Activated naive CD4-positive, alpha-beta T cell treated with anti-CD3 and anti-CD28 coated beads, Interleukin-2, amount 10 ng/mL, durations not matched to agents 7 days and 5 days (primary cell): ENCODE measurements at places on chromosomes 16 and 17.

DNA sequence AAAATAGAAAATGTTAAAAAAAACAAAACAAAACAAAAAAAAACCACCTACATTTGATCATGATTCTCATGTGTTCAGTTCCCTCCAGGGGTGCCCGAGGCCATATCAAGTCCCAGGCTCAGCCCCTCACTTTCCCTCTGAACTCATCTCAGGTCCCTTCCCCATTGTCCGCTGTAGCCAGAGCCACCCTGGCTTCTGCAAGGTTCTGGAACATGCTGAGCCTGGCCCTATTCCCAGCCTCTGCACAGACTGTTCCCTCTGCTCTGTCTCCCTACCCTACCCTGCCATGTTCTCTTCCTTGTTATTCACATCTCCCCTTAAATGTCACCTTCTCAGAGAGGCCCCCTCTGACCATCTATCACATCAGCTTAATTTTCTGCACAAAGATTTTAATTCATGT lies 46.9 kb downstream of the TK2 start:
- no peak for DNase-seq

GRCh38 chr17:69525920-69526841 lies 111.7 kb downstream of the MAP2K6 start:
- peak; percentile 27 for DNase-seq

- DNase-seq, result no peak
Measured at GRCh38 chr16:6297666-6298410, 1034.8 kb upstream of the RBFOX1 start.

DNA sequence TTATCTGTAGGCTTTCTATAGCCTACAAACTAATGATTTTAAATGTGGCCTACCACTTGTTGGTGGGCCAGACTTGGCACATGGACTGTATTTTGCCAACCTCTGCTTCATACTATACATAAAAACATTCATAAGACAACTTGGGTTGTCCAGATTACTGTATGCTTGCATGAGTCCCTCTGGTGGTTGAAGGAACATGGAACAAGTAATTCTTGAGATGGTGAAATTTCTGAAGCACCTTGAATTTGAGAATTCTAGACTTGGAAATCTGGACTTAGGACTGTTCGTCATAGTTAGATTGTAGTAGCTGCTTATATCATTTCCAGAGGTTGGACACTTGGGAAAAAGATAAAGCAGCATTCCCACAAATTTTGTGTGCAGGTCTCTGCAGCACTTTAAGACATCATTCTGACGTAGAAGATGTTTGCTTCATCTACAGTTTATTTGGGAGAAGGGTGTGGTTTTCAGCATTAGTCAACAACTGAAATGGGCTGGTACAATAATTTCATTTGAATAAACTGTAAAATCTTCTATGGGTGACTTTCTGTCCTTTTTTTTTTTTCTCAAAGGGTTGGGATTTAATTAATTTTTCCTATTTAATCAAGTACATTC lies 31.2 kb downstream of the NFATC3 start:
- no peak for DNase-seq

GRCh38 chr16:86899757-86900156 lies 321.4 kb downstream of the FOXL1 start:
- no peak for DNase-seq

DNA sequence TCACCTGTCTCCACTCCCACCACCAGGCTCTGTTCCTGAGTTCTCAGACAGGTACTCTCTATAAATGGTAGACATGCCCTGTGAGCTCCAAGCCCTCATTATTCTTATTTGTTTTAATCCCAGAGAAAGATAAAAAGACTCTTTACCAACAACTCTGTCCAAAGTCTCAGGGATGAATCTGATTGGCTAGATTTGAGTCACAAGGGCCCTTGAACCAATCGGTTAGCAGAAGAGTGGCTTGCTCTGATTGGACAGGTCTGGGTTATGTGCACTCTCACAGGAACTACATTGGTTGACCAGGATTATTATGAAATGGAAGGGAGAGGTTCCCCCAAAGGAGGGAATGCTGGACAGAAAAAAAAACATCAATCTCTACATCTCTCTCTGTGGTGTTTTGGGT lies 7.5 kb downstream of the COTL1 start:
- DNase-seq, result no peak

- DNase-seq, result no peak
Measured at GRCh38 chr17:48053758-48054237, 5.6 kb downstream of the NFE2L1 start.

DNA sequence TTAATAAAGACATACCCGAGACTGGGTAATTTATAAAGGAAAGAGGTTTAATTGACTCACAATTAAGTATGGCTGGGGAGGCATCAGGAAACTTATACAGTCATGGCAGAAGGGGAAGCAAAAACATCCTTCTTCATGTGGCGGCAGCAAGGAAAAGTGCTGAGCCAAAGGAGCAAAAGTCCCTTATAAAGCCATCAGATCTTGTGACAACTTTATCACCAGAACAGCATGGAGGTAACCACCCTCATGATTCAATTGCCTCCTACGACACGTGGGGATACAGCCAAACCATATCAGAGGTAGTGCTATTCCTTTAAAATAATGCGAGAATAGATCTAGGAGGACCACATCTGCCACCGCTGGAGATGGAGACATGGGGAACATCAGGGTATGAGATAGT lies 9.0 kb downstream of the C16orf54 start:
- DNase-seq, result no peak

- DNase-seq, result no peak
Measured at GRCh38 chr17:60745544-60745943, 67.9 kb downstream of the BCAS3 start.

DNA sequence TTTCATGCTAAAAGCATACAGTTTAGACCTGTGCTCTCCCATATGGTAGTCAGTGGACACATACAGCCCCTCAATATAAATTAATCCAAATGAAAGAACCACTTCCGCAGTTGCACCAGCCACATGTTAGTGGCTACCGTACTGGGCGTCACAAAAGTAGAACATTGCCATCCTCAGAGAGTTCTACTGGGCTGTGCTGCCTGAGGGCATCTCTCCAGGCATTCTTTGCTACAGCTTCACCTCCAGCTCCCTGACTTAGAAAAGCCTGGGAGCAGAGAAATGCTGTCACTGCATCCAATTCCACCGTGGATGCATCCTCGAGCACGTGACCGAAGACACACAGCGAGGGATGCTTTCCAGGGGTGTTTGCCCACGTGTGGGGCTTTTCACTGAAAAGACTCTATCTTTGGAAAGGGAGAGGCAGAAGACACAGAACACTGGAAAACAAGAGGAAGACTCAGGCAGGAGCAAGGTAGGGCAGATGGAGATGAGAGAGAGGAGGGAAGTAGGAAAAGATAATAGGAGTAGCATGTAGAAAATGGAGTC lies 86.4 kb downstream of the GAS7 start:
- no peak for DNase-seq

GRCh38 chr17:74268558-74268957 lies 5.5 kb upstream of the DNAI2 start:
- no peak for DNase-seq

DNA sequence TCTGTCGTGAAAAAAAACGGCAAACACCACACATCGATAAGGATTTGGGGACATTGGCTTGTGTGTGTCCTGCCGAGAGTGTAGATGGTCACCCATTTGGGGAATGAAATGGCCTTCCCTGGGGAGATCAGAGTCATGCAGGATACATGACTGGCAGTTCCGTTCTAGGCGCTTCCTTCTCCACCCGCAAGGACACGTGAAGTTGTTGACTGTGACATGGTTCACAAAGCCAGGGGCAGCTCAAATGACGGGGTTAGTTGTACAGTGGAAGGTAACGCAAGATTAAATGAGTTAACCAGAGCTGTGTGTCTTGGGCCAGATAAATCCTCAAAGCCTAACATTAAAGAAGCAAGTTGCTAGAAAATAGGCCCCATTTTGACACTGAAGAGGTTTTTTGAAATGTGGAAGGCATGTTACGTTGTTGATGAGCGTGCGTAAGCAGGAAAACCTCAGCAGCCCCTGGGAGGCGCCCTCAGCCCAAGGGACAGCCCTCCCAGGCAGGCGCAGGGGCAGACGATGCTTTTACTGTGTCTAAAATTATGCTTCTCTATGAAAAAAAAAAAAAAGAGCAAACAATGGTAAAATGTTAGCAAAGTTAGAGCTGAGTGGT lies 35.9 kb upstream of the CHMP6 start:
- DNase-seq, result no peak

DNA sequence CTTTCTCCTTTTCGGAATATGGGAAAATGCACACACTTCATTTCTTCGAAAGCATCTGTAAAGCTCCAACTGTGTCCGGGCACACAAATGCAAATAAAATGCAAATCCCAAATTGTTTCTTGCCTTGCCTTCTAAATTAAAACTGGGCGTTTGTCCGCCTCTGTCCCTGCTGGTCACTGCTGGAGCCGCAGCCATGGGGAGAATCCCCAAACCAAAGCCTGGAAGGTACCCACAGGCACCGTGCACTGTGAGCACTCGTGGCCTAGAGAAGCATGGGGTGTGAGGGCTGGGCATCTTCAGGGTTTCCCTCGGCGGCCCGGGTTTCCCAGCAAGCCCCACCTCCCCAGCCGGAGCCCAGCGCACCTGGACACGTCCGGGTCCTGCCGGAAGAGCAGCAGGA lies 2.9 kb downstream of the SLC47A2 start:
- no peak for DNase-seq

DNA sequence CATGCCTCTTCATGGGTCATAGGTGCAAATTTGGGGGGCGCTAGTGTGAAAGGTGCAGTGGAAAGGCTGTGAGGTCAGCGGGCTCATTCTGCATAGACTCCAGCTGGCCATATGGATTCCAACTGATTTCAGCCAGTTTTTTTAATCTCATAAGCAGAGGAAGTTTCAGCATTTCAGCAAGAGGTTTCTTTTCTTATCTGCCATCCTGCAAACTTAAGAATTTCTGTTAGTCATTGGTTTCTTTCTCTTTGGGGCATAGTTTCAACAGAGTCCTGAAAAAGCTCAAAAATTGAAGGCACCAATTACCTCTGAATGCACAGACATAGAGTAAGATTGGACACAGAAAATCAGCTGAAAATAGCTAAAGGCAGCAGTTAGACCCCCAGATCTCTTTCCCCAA lies 16.2 kb upstream of the ALOX15 start:
- DNase-seq, result no peak

GRCh38 chr17:33504571-33504970 lies 211.5 kb upstream of the ASIC2 start:
- DNase-seq, result no peak

- no peak for DNase-seq
Measured at GRCh38 chr16:23062524-23062923, 86.7 kb downstream of the USP31 start.

- no peak for DNase-seq
Measured at GRCh38 chr17:47844227-47844626, 3.2 kb upstream of the SCRN2 start.

GRCh38 chr17:45240905-45241327 lies 19.2 kb downstream of the FMNL1 start:
- DNase-seq, result no peak

DNA sequence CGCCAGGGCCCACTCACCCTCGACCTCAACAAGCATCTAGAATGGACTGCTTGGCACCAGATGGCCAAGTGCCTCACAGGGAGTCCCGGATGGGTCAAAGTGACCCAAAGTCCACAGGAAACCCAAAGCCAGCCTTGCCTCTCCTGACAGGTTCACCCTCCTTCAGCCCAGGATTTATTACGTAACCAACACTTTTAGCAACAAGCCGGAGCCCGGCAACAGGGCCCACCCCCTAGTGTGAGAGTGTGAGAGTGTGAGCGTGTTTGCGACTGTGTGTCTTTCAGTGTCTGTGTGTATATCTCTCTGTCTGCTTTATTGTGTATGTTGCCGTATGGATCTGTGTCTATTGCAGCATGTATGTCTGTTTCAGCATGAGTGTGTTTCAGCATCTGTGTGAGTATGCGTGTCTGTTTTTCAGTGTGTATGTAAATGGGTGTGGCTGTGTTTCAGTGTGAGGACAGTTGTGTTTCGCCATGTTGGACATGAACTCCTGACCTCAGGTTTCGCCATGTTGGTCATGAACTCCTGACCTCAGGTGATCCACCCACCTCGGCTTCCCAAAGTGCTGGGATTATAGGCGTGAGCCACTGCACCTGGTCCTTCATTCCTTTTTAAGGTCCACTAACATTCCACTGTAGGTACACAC lies 13.7 kb upstream of the PEMT start:
- no peak for DNase-seq
